ENCODE measurements at places on chromosomes 4 and X.

DNA sequence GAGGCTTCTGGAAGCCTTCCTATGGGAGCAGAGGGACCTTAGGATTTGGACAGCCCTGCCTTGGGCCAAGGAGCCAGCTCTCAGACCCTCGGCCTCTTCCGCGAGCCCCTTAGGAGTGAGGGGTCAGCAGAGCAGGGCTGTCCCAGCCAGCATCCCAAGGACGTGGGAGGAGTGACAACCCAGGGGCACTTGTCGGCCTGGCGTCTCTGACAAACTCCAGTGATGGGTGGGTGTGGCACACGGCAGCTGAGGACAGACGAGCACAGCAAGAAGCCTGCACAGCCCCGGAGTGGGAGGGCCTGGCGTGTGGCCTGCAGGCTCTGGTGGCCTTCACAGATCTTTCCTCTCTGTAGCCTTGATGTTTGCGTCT is 11.6 kb upstream of the TNIP2 start:
- no peak for DNase-seq

DNA sequence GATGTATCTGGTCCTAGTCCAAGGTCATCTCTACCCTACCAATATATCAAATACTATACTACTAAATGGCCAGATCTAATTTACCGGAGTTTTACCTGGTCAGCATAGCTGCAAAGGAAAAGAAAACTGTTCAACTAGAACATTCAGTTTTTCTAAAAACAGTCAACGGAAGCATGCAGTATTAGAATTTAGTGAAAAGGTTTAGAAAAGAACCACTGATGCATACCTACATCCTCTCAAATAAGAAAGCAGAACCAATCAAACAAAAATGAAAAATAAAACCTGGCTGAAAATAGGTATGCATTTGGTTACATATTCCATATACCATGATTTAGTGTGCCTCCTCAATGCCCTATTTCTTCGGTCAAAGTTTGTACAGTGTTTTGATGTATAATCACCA is 140.0 kb downstream of the CHM start:
- DNase-seq: no peak

DNA sequence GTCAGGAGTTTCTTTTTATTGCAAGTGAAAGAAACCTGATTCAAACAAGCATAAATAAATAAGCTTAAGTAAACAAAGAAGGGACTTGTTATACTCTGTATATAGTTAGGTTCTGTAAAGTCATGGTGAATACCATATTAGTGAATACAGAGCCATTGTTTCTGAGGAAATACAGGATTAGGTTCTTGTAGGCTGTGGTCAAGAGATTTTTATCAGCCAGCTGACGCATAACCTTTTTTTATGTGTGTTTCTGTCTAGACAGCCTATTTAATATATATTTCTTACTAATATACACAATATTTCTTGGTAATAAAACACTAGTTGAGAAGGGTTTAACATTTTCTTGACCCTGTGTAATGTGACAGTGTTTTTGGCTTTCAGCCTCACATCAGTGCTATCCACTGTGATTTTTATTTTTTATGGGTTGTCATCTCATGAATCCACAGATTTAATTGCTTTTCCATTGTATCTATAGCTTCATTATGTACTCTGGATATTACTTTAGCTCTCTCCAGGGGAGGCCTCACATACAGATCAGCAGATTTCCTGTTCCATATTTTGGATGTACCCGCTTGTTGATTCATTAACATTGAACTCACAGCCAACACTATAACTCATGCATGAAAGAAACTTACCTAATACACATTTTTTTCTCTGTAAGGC is 8.0 kb downstream of the HERC3 start:
- no peak for DNase-seq

- DNase-seq: no peak
Measured at GRCh38 chrX:25941087-25941486, 197.1 kb upstream of the MAGEB18 start.

DNA sequence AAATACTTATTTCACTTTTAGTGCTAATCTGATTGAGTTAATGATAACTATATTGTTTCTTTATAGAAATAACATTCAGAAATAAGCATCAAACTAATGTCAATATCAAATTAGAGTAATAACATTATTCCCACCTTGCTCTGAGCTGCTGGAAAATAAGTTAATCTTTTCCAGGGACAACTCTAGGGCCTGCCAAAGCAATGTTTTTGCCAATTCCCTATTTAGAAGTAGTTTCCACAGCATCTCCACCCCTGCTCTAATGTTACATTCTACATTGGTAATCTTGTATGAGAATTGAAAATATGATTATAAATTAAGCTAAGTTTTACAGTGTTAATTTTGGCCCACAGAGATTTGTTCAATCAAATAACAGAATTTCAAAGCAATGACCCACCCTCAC is 68.3 kb downstream of the REELD1 start:
- no peak for DNase-seq

DNA sequence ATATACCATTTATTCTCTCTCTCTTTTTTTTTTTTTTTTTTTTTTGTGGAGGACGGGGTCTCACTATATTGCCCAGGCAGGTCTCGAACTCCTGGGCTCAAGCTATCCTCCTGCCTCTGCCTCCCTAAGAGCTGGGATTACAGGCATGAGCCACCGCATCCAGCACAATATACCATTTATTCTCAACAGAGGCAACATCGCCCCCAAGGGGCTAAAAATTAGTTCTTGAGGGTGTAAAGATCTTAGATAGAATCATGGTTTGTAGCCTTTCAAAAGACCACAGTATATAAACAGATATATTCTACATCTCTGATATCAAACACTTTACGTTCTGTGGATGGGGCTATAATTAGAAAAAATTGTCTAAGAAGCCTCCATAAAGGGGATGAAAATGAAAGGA is 39.8 kb upstream of the TCEAL2 start:
- no peak for DNase-seq

- no peak for DNase-seq
Measured at GRCh38 chr4:99735822-99736221, 78.2 kb upstream of the C4orf54 start.

- no peak for DNase-seq
Measured at GRCh38 chr4:186627226-186627865, 72.0 kb upstream of the MTNR1A start.

GRCh38 chrX:130770615-130771014 is 132.4 kb downstream of the ENOX2 start:
- DNase-seq: no peak

DNA sequence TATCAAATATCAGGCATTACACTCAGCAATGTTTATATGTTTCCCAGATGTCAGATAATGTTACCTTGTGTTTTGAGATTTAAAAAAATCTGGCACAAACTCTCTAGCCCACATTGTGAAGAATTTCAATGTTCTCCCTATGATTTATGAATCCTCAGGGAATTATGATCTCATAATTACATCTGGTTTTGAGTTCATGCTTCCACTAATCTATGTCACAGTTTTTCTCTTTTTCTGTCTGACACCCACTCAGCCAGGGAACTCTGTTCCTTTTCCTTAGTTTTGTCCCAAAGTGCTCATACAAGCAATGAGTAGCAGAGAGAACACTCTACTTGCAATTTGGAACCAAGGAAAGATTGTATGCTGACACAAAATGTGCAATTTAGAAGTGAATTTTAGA is 212.1 kb upstream of the POF1B start:
- DNase-seq: no peak

GRCh38 chrX:40277672-40278071 is 179.9 kb upstream of the BCOR start:
- DNase-seq: no peak

GRCh38 chr4:15410750-15411149 is 17.1 kb upstream of the C1QTNF7 start:
- DNase-seq: no peak

- DNase-seq: no peak
Measured at GRCh38 chr4:149370002-149370401, 445.6 kb downstream of the IQCM start.
